ENCODE measurements at places on chromosomes 12 and 14.

- DNase-seq, result peak; percentile 94
Observed at GRCh38 chr14:71711619-71712018, 220.6 kb upstream of the RGS6 start.

DNA sequence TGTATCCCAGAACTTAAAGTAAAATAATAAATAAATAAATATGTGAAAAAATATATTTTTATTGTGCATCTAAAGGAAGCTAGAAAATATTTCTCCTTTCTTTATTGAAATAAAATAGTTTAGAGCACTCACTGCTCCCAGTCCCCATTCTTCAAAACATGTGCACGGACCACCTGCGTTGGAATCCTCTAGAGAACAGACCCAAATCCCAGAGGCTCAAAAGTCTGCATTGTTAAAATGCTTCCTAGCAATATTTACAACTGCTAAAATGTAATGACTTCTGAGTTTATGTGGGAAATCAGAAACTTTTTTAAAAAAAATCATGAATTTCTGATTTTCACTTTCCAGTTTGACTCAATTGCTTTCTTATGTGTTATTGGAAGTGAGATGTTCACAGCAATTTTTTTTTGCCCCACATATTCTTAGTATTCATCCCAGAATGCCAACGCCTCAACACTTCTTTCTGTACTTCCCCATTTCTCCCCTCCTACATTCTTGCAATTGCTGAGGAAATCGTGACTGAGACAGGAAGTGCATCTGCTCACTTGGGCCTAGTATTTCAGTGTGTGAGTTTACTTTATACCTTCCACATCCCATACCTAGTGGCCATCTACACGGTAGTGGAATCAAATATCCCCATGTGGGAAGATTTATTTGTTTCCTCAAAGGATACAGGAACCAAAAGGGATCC is 116.0 kb upstream of the FLRT2 start:
- DNase-seq, result no peak

DNA sequence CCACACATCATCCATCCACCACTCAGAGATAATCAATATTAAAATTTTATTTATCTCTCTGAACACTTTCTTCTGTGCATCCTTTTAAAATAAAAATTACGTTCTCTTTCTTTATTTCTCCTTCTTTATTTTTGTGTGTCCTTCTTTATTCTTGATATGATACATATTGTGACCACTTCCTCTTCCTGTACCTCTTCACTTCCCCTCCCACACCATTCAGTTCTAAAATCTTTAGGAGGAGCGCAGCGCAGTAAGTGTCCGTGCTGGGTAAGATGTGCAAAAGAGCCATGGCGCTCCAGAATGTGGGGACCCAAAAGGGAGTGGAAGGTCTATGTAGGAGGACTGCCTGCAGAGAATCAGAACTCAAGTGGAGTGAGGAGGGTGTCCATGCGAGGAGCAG is 256.7 kb downstream of the ITPR2 start:
- no peak for DNase-seq

DNA sequence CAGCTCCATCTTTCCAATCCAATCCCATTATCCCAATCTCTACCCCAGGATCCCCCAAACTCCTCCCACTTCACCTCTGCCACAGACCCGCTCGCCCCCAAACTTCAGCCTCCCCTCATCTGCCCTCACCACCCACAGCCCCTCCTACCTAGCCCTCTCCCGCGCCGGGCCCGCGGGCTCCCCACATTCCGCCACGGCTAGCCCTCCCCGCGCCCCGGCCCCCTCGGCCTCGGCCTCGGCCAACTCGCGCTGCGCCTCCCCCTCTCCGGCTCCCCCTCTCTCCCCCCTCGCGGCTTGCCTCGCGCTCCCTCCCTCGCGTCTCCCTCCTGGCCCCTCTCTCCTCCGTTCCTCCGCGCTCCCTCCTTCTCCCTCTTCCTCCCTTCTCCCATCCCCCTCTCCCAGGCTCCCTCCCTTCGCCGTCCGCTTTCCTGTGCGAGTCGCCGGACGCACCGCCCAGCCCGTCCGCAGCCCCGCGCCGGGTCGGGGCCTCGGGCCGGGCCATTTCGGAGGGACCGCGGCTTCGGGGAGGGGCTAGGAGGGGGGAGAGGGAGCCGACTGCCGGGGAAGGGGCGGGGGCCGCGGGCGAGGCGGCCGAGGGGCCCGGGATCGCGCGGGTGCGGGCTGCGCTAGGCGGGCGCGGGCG is at the start of gene ATN1:
Gene ATN1 (plus strand): TSS at position 581 of the 643 bp plus-strand sequence. CDS start 6,043 bp downstream, outside the sequence.
- peak; percentile 80 for DNase-seq

GRCh38 chr12:12015073-12015685 is 55.6 kb upstream of the BCL2L14 start:
- DNase-seq, result no peak

DNA sequence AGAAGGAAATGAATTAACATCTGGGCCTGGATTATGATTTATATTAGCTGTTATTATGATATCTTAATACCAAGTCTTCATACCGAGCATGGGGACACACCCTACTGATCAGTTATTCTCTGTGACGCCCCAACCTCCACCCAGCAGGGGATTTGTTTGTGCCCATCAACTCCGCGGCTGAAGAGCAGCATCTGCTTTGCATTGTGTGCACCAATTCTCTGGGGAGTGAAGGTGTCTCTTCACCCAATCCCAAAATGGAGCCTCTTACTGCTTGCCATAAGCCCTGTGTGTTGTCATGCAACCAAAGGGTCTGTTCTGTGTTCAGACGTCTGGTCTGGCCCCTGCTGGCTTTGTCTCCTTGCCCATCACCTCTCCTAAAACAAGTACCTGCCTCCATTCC is 25.4 kb downstream of the DHRS2 start:
- DNase-seq, result no peak

DNA sequence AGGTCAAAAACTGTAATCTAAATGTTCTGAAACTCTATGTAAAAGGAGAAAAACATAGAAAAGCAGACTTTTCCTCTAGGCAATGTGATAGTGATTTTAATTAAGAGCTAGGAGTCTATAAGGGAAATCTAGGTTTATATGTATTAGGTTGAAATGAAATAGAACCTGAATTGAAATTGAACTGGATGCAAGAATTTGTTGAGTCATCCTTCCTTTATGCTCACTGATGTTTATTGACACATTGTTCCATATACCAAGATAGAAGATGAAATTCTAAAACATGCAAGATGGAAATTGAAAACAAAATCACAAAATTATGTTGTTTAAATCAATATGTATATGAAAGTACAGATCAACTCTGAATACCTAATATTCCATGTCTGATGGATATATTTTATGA is 170.4 kb upstream of the FLRT2 start:
- DNase-seq, result no peak

DNA sequence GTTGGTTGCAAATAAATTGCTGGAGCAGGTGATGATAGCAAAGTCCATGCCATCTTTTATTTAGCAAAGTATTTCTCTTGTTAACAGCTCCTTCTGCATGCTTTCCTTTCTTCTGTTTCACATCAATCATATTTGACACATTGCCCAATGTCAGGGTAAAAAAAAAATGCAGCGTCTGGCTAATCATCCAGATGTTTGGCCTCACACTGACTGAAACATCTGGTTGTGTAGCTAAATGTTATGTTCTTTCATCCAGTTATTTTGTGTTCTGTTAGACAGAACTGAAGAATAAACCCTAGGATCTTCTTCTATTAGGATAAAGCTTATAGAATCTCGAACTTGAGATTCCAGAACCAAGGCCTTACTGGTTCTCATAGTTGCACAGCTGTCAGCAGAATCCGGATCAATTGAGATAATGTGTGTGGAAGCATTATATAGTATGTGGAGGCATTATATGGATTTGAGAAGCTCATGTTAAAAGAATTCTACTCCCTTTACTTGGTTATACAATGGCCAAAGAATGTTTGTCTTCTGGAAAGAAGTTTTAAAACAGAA is 859.2 kb downstream of the DIO2 start:
- DNase-seq, result peak; percentile 3

DNA sequence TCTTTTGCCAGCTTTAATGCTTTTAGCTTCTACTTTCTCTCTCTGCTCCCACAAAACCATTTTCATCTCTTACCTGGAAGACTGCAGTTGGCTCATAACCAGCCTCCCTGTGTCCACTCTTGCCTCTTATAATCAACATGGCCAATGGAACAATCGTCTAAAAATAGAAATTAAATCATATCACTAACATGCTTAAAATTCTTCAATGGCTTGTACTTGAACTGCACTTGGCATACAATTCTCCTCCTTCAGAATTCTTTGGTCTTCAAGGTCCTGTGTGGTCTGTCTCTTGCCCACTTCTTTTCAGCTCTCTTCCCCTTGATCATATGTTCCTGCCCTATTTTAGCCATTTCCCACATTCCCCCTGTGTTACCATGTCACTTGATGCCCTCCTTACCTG is 342.2 kb downstream of the ATP23 start:
- peak; percentile 31 for DNase-seq

DNA sequence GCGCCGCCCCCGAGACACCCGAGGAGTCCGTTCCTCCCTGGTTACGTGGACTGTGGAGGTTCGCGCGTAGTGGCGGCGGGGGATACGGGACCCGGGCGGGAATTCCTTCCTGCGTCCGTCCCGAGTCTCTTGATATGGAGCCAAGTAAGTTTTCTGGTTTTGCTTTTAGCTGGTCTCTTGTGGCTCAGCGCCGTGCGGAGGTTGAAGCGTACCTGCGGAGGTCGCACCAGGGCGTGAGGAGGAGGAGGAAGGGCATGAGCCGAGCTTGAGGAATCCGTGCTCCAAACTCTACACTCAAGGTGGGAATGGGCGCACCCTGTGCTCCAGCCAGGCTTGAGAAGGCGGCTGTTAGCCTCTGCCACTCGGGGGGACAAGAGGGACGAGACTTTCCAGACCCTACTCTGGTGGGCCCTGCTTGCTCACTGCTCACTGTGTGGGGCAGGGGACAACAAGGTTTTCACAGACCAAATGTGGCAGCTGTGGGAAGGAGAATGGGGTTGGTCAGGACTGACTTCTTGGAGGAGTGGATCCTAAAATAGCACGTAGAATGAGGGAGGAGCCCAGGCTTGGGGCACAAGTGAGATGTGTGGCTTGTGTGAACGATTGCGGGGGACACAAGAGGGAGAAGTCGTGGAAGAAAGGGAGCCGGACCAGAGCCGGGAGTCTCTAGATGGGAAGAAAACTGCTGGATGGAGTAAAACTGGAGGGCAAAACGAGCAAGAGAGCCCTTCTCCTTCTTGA is 577 bp downstream of the ATG101 start:
- peak; percentile 27 for DNase-seq

- DNase-seq, result no peak
Observed at GRCh38 chr14:78356391-78356790, 186.2 kb downstream of the NRXN3 start.

DNA sequence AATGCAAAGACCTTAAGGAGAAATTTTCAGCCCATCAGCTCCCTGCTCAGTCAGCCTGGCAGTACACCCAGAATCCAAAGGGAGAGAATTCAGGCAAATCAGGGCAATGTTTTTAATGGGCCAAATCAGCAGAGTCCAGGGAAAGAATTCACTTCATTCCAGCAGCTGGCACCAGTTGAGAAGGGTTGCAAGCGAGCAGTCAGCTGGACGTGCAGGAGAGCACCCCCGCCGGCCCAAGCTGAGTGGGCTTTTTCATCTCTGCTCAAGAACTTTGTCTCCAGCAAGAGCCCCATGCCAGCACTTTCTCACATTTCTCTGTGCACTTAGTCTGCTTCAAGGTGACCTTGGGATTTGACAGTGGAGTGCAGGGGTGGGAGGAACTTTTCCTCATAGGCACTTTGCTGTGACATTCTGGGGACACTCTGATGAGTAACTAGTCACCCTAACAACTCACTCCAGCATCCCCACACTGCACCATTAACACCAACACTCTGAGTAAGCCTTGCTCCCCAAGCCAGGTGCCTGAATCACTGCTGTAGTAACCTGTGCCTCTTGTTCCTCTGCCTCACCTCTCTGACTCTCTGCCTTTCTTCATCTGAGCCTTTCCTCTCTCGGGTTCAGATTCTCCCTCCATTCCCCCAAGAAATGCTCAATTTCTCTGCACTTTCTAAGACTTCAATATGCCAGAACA is 2.2 kb downstream of the ENDOU start:
- DNase-seq, result no peak

DNA sequence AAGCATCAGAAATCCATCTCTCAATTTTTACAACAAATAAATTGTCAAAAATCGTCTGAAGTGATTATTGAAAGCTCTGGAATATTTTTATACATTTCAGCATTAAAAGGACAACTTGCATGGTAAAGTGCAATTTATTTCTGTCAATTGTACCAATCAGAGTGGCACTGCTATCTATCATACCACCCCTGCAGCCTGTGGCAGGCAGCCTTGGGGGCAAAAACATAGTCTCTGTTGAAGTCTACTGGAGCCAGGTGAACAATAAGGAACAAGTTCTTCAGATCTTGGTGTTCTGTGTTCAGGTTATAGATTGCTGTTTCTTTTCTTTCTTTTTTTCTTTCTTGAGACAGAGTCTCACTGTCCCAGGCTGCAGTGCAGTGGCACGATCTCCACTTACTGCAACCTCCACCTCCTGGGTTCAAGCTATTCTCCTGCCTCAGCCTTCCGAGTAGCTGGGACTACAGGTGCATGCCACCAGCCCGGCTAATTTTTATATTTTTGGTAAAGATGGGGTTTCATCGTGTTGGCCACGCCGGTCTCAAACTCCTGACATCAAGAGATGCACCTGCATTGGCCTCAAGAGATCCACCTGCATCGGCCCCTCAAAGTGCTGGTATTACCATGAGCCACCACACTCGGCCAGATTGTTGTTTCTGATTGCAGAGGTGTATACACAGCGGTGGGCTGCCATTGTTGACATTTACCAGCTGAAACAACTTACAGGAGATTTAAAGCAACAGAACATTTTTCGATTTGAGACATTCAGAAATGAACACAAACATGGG is 629.6 kb downstream of the SLC16A7 start:
- no peak for DNase-seq

GRCh38 chr12:132415327-132416120 is 74.4 kb upstream of the FBRSL1 start:
- no peak for DNase-seq

DNA sequence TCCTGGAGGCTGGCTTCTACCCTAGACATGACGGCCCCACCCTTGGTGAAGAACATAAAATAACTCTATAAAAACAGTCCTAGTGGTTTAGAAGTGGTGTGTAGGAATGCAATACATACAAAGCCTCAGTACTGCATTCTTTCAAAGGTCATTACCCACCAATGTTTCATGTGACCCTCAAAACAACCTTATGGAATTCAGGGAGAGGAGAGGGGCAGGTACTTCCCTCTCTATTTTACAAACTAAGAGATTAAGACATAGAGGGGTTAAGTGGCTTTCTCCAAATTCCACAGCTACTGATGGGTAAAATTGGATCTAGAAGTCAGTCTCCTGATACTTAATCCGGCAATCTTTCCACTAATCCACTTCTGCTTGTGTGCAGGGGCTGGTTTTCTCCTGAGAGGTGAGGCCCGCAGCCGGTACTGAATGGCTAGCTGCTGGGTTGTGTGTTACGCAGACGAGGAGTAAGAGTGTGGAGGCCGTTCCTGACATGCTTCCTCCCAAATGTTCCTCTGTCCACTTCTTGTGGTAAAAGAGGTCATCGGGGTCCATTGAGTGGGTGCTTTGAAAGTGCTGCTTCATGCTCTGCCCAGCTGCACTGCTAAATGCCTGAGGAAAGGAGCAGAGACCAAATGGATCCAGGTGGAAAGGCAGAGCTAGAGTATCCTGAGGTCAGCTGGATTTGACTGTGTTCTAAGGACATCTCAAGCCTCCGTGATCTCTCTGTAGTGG is 16.2 kb downstream of the SLC7A8 start:
- no peak for DNase-seq
